Muscle of arm (tissue), 14 donors: ENCODE measurements at places on chromosomes 2 and 18. TPM values are rescaled to one million over a fixed set of nuclear protein-coding genes. Genes with fewer than 3 reads are reported as not detected.
A peak's percentile ranks its signal among the peaks of the same experiment; 100 is the strongest.

CHRNG gene
- 516 TPM for polyA plus RNA-seq

DNA sequence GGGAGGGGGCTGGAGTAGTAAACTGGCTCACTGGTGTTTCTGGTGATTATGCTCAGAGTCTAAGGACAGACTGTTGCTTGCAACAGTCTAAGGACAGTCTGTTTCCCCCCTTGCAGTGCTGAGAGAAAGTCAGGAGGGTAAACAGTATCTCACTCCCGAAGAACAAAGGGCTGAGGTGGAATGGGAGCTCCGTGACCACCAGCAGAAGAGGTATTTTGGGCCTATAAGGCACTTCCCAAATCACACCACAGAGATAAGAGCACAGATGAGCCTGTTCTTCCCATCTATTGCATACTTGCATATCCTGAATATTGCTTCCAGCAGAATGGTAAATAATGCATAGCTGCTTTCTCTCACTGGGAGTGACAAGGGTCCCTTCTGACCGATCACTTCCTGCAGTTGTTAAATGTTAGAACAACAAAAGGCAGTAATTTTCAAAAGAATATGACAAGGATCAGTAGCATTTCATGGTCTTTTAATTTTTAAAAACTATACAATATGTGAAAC lies 160.4 kb upstream of the LYPD1 start:
- no peak for DNase-seq

RGPD4 gene
- 0.10 TPM for polyA plus RNA-seq

GRCh38 chr2:144376460-144376859 lies 143.5 kb downstream of the ZEB2 start:
- no peak for DNase-seq

RESP18 gene
- not detected for polyA plus RNA-seq

DLGAP1 gene
- 2.5 TPM for polyA plus RNA-seq

GRCh38 chr2:9802576-9802993 lies 40.7 kb upstream of the TAF1B start:
- DNase-seq: no peak

UGT1A8 gene
- not detected for polyA plus RNA-seq

DNA sequence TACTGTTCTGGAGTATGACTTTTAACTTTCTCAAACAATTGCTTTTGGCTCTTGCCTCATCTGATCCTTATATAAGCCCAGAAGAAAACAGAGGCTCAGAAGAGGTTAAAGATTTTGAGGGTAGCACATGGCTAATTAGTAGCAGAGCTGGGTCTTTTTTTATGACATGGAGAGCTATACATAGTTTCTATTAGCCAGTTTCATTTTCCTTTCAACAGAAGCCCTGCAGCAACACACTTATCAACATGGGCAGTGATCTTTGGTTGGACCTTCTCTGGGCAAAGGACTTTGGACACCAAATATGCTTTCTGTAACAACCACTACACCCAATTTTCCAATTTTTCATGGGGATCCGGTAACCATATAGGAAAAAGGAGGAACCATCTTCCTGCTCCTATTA lies 64.9 kb downstream of the NCKAP5 start:
- DNase-seq: no peak

DNA sequence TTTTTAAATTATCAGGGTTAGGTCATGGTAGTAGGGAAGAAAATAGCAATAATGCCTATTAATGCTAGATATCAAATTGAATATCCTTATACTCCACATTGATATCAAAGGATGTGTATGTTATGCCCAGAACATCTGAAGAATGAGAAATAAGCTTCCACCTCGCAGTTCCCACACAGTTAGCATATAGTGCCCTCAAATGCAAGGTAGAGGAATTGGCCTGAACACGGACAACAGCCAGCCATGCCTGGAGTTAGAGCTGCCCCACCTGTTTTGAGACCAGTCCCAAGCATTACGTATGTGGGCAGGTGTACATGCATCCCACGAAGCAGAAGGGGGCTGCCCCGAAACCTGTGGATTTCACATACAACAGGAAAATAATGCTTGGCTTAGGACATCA lies 79.6 kb downstream of the SUMO1 start:
- no peak for DNase-seq

KCNS3 gene
- 6.4 TPM for polyA plus RNA-seq

GRCh38 chr2:174939046-174939445 lies 66.1 kb downstream of the CHN1 start:
- DNase-seq: no peak

STPG4 gene
- not detected for polyA plus RNA-seq

DNA sequence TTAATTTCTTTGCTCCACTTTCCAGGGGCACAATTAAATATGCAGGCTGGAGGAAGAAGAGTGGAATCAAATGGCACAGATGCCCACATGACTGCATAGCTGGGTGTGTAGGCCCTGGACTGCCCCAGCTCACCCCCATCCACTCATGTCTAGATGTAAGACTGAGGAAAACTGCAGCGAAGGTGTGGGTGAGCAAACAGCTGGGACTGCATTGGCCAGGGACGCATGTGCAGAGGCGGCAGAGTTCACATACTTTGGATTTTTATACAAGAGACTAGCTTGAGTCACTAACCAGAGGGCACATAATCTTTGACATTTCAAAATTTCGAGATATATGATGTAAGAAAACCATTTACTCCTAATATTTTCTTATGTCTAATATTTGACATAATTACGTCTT lies 60.1 kb downstream of the SPIRE1 start:
- no peak for DNase-seq

DNAJC5G gene
- 0.54 TPM for polyA plus RNA-seq

- DNase-seq: no peak
These were observed 38.2 kb downstream of the MC2R start for GRCh38 chr18:13877157-13877556.

GPR45 gene
- not detected for polyA plus RNA-seq

DNA sequence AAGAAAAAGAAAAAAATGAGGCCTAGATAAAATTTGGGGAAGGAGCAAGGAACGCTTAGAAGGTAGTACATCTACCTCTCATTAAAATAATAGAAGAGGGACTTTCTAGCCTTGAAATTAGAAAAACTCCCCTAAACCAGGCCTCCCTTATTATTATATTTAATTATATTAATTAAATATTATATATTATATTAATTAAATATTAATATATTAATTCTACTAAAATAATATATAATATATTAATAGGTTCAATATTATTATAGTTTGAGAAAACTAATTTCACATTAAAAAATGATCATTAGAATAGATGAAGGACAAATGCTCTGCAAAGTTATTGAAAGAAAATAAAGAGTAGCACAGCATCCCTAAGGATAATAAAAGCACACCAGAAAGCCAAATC lies 449.4 kb downstream of the NBAS start:
- no peak for DNase-seq

GRCh38 chr2:131036696-131037397 lies 56.4 kb downstream of the FAM168B start:
- DNase-seq: no peak

FBXO41 gene
- 0.31 TPM for polyA plus RNA-seq

GPBAR1 gene
- polyA plus RNA-seq: not detected

MFSD2B gene
- polyA plus RNA-seq: 2.0 TPM

- no peak for DNase-seq
These were observed 17.3 kb downstream of the RAB12 start for GRCh38 chr18:8626414-8627106.

TRPM8 gene
- 0.11 TPM for polyA plus RNA-seq

UGT1A6 gene
- polyA plus RNA-seq: not detected

CCDC121 gene
- polyA plus RNA-seq: 7.7 TPM

DNA sequence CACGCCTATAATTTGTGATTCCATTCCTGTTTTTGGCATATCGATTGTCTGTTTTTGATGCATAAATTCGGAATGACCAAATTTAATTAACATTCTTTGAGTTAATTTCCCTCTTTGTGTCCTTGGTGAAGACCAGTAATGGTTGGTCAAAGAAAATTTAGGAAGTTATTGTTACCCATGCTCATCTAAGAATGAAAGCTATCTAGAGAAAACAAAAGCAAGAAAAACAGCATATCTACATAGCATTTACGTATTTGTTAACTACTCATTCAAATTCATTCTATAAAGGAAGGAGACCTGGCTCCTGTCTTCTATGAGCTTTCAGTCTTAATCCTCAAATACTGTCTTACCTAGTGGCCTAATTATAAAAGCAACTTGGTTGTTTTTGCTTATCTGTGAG lies 59.2 kb upstream of the CHST9 start:
- no peak for DNase-seq

DNA sequence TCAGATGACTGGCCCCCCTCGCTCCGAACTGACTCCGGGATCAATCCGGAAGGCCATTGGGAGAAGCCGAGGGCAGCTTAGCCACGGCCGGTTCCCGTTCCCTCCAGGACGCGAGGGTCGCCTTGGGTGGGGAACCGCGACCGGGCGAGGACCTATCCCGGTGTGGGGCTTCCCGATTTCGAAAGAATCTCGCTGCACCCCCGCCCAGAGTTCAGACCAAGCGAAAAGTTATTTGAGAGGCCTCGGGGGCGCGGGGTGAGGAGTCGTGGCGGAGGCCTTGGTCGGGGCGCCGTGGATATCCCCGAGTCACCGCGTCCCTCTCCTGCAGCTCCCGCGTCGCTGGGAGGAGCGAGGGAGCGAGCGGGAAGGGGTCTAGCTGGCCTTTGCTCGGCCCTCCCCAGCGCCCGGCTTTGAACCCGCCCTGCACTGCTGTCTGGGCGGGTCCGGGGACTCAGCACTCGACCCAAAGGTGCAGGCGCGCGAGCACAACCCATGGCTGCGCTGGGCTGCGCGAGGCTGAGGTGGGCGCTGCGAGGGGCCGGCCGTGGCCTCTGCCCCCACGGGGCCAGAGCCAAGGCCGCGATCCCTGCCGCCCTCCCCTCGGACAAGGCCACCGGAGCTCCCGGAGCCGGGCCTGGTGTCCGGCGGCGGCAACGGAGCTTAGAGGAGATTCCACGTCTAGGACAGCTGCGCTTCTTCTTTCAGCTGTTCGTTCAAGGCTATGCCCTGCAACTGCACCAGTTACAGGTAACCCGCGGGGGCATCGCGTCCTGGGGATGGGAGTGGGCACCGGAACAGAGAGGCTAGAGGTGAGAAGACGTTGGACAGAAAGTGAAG lies at the start of gene CYP27A1:
Gene CYP27A1, plus strand, starts transcription at position 457 of the 837 bp plus-strand sequence. Its CDS starts 36 bp downstream, at position 493.
- DNase-seq: peak; percentile 62

DNA sequence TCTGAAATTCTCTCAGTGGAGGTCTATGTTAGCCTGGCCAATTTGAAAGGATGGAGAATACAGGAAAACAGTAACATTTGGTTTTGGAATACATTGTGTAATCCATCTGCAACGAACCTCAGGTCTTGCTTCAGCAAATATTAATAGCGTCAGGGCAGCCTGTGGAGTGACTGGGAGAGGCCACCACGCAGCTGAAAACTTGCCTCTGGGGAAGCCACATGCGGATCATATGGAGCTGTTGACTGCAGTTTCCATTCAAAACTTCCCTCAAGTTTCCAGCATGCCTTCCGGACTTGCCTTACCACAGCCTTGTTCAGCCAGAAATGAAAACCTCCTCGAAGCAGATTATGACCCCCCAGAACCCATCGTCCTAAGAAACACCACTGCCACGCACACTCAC lies 25.7 kb downstream of the BCL11A start:
- DNase-seq: no peak

DNA sequence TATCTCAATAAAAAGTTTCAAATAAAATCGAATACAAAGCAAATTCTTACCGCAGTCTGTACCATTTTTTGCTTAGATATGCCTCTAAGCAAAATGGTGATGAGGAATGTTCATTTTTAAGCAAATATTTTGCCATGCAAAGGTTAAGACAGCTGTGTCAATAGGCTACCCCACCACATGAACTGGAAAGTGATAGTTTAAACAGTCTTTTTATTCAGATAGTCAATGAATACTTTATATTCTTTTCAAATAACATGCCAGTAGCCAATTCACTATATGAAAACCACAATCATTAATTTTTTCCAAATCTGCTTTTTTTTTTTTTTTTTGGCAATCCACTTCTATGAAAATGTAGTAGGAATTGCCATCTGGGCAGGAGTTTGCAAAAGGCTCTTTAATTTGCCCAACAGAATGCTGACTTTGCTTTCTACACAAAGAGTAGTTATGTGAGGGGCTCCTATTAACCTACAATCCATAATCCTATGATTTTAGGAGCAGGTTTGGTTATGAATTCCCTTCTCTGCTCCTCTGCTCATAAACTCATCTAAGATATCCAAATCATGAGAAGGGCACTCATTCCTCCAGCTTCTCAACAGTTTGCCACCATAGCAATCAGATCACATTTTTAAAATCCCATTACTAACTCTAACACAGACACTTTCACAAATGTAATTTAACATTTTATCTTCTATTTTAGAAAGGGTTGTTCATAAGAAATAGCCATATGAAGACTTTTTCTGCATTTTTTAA lies 69.2 kb downstream of the SLC40A1 start:
- no peak for DNase-seq

TBR1 gene
- polyA plus RNA-seq: not detected

TSPYL6 gene
- not detected for polyA plus RNA-seq

GRCh38 chr18:43389163-43389562 lies 111.9 kb upstream of the SYT4 start:
- peak; percentile 2 for DNase-seq

ASB18 gene
- polyA plus RNA-seq: 12.7 TPM

DNA sequence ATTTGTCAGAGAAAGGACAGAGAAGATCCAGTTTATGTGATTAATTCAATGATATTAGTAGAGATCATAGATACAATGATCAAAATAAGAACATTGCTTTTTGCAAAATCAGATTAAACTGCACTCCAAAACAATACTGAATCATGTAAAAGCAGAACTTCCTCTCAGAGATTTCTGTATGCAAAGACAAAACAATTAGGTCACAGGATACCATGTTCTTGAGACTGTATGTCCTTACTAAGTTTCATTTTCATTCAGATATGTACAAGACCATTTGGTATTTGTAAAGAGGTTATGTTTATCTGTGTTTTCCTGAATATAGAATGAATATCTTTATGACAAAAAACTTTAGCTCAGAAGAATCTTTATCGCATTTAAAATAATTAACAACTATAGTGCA lies 161.8 kb downstream of the DLGAP1 start:
- no peak for DNase-seq

- no peak for DNase-seq
These were observed 245.9 kb upstream of the RAB6C start for GRCh38 chr2:129733579-129733978.

DNA sequence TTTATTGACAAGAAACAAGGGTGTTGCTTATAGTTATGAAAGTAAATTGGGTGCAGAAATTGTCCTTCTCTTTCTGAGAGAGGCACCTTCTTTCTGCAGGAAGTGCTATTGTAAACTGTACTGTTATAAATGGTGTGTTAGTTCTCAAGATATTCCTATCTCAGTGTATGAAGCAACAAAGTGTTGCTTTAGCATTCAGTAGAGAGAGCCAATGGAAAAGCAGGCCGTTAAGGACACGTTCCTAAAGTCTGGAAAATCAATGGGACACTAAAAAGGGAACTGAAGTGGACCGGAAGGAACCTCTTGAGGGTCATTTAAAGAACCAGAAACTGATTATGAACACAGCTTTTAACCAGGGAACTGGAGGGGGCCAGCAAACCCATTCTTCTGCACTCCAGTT lies 510.0 kb upstream of the ZEB2 start:
- DNase-seq: no peak
